ENCODE measurements at places on chromosomes 6 and 20. TPM values are rescaled to one million over a fixed set of nuclear protein-coding genes. Genes with fewer than 3 reads are reported as not detected.

DNA sequence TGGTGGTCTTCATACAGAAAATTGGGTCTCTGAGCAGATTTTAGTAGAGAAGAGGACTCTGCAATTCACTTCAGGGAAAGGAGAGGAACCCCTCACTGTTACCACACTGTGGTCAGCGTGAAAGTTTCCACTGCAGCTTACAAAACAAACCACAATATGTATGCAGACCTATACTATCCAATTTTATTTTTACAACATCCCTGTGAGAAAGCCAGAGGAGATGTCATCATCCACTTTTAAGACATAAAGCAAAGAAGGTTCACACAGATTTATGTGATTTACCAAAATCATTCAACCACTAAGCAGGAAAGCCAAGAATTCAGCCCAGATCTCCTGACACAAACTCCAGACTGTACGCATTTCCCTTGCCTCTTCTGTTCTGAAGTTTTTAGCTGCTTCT, 442.4 kb downstream of the FRK start:
- H3K27ac ChIP-seq: no peak overlapping the region
- H3K4me1 ChIP-seq: no peaks in the 10 kb centered on the region
- H3K27me3 ChIP-seq: no peaks in the 10 kb centered on the region
- DNase-seq: no peak
- H3K4me3 ChIP-seq: no peak overlapping the region

- H3K27me3 ChIP-seq: peaks cover 4% of the 10 kb centered on the region
- H3K4me1 ChIP-seq: peaks cover 11% of the 10 kb centered on the region
- no peak overlapping the region for H3K27ac ChIP-seq
- no peak overlapping the region for H3K4me3 ChIP-seq
Measured at GRCh38 chr6:37243816-37244370, 13.7 kb upstream of the TBC1D22B start.

- H3K36me3 ChIP-seq: peaks cover 17% of the 10 kb centered on the region
- H3K4me1 ChIP-seq: no peaks in the 10 kb centered on the region
- H3K4me3 ChIP-seq: no peak overlapping the region
- no peaks in the 10 kb centered on the region for H3K27me3 ChIP-seq
- no peak overlapping the region for H3K27ac ChIP-seq
Measured at GRCh38 chr6:169778646-169779045, 27.2 kb downstream of the ERMARD start.

DNA sequence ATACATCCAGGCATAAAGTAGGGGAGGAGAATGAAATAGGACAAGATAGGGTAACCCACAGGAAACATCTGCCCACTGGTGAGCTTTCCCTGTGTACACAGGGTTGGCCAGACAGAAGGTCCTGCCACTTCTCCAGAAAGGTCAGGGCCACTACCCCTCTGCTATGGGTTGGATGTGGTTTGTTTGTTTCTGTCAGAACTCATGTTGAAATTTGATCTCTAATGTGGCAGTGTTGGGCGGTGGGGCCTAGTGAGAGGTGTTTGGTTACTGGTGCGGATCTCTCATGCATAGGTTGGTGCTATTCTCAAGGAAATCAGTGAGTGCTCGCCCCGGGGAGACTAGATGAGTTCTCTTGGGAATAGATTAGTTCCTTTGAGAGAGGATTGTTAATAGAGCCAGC, 15.6 kb upstream of the MAS1 start:
- H3K4me1 ChIP-seq: peaks cover 6% of the 10 kb centered on the region
- no peak overlapping the region for H3K27ac ChIP-seq
- no peaks in the 10 kb centered on the region for H3K36me3 ChIP-seq
- DNase-seq: no peak
- no peaks in the 10 kb centered on the region for H3K27me3 ChIP-seq
- no peak overlapping the region for H3K4me3 ChIP-seq

DNA sequence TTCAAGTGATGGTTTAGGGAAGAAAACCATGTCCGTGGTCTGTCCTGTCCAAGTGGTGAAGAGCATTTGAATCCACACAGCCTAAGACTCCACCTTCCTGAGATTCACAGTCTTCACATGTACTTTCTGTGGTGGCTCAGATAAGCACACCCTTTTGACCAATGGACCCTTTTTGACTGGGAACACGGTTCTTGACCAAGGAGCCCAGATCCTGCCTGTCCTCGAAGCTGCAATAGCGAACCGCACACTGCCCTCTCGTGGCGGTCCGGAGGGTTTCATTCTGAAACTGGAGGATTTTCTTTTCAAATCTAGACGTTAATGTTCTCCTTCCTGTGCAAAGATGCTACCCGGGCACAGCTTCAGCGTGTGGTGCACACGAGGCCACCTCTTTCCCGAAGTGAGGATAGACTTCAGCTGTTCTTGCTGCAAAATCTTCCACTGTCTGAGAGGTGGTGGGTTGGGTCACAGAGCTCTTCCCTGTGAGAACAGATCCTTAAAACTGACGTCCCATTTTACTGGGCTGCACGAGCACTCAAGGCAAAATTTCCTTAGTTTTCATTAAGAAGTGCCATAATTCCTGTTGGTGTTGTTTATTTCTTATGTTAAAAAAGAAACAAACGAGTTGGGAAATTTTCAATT, 90.5 kb downstream of the SYNJ2 start:
- no peaks in the 10 kb centered on the region for H3K36me3 ChIP-seq
- no peaks in the 10 kb centered on the region for H3K27me3 ChIP-seq
- H3K4me3 ChIP-seq: no peak overlapping the region
- H3K27ac ChIP-seq: peak overlapping the region; percentile 82
- peaks cover 11% of the 10 kb centered on the region for H3K4me1 ChIP-seq

DNA sequence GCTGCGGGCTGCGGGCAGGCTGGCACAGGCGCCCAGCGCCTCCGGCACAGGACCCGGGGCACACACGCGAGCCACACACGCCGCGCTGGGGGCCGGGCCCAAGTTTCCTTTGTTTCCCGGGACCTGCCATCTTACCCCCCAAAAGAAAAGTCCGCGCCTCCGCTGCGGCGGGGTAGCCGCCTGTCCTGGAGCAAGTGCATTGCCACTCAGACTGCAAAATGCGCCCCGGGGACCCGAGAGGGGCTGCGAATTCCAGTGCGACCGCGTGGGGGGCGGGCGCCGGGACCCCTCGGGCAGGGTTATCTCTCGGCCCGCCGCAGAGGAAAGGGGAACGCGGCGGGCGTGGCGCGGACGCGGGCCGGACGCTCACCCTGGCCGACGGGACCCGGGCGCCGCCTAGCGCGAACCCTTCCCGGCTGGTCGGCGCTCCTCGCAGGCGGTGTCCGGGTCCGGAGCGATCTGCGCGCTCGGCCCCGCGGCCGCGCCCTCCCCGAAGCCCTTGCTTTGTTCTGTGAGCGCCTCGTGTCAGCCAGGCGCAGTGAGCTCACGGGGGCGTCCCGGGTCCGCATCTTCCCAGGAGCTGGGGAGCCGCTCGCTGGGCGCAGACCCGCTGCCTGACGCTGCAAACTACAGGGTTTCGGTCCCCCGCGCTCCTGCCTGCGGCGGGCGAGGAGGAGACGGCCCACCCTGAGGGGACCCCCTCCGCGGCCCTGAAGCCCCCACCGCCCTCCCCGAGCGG, 639 bp upstream of the CD24 start:
- no peaks in the 10 kb centered on the region for H3K36me3 ChIP-seq
- no peak for DNase-seq
- H3K4me1 ChIP-seq: peaks cover 13% of the 10 kb centered on the region
- peaks cover 37% of the 10 kb centered on the region for H3K27me3 ChIP-seq
- H3K4me3 ChIP-seq: peak overlapping the region; percentile 73

DNA sequence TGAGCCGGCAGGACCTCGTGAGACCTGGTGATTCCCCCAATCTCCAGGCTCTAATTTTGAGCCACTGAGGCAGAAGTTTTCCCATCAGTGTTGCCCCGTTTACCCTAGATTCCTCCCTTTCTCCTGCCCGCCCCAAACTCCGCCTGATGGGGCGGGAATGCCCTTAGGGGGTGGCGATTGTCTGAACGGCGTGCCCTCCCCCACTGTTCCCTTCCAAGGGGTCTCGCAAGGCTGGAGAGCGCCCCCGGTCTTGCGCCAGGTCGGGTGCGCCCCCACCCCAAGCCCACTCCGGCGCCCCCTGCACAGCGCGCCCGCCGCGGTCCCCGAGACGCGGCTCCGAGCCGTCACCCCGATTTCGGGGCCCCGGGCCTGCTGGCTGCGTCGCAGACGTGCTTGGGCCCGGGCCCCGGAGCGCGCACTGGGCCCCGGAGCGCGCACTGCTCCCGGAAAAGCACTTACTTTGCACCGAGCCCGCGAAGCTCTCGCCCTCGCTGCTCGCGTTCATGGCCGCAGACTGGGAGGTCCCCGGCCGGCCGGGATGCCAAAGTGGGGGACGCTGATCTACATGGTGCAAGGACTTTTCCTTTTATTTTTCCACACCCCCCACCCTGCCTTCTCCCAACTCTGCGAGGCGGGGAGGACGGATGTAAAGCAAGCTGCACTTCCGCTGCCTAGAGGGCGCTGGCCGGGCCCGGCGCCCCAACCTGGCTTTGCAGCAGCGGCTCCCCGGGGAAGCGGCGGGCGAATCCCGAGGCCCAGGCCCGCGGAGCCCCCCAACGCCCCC, at the start of gene ZFP64:
TSS of gene ZFP64 (minus strand) at position 648 of the 784 bp plus-strand sequence. CDS start at position 505, 143 bp downstream.
- H3K4me1 ChIP-seq: peaks cover 24% of the 10 kb centered on the region
- H3K27me3 ChIP-seq: no peaks in the 10 kb centered on the region
- DNase-seq: peak; percentile 72
- H3K27ac ChIP-seq: peak within 1 kb of the TSS; percentile 97
- H3K36me3 ChIP-seq: peaks cover 6% of the 10 kb centered on the region

- H3K27me3 ChIP-seq: no peaks in the 10 kb centered on the region
- no peak for DNase-seq
- H3K27ac ChIP-seq: no peak overlapping the region
- no peaks in the 10 kb centered on the region for H3K4me1 ChIP-seq
- no peak overlapping the region for H3K4me3 ChIP-seq
- H3K36me3 ChIP-seq: no peaks in the 10 kb centered on the region
Measured at GRCh38 chr6:164042212-164042611, 627.7 kb downstream of the QKI start.

- H3K4me3 ChIP-seq: no peak overlapping the region
- no peak for DNase-seq
- H3K27ac ChIP-seq: peak overlapping the region; percentile 77
- peaks cover 6% of the 10 kb centered on the region for H3K36me3 ChIP-seq
- H3K27me3 ChIP-seq: no peaks in the 10 kb centered on the region
- H3K4me1 ChIP-seq: peaks cover 2% of the 10 kb centered on the region
Measured at GRCh38 chr6:31690231-31691077, 9.6 kb upstream of the LY6G5C start.

DNA sequence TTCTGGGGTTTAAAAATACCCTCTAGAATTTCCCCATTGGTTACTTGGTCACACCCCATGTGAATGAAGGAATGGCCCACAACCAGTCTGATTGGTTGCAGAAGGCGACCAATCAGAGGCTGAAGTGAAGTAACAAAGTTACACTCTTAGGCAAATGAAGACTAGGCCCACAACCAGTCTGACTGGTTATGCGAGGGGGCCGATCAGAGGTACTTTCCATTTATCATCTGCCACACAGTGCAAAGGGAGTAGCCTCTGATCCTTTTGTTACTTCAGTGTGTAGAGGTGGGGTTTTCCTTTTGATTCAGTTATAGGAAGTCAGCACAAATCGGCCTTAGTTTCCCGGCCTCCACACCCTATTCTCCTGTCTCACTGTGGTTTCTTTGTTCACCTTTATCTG, 61.2 kb upstream of the SGK1 start:
- H3K36me3 ChIP-seq: no peaks in the 10 kb centered on the region
- H3K27me3 ChIP-seq: no peaks in the 10 kb centered on the region
- peaks cover 25% of the 10 kb centered on the region for H3K4me1 ChIP-seq

GRCh38 chr20:33711446-33711738, 8.7 kb downstream of the PXMP4 start:
- no peak overlapping the region for H3K4me3 ChIP-seq
- H3K27ac ChIP-seq: no peak overlapping the region
- H3K4me1 ChIP-seq: peaks cover 18% of the 10 kb centered on the region
- H3K27me3 ChIP-seq: no peaks in the 10 kb centered on the region
- DNase-seq: no peak
- H3K36me3 ChIP-seq: peaks cover 13% of the 10 kb centered on the region

- H3K36me3 ChIP-seq: no peaks in the 10 kb centered on the region
- no peak for DNase-seq
- no peaks in the 10 kb centered on the region for H3K4me1 ChIP-seq
- no peak overlapping the region for H3K4me3 ChIP-seq
- H3K27me3 ChIP-seq: no peaks in the 10 kb centered on the region
Measured at GRCh38 chr6:9205645-9206044, 770.3 kb upstream of the SLC35B3 start.

GRCh38 chr20:59743308-59743707, 139.0 kb downstream of the PHACTR3 start:
- peaks cover 22% of the 10 kb centered on the region for H3K27me3 ChIP-seq
- peaks cover 3% of the 10 kb centered on the region for H3K4me1 ChIP-seq
- H3K4me3 ChIP-seq: no peak overlapping the region
- no peaks in the 10 kb centered on the region for H3K36me3 ChIP-seq
- H3K27ac ChIP-seq: no peak overlapping the region
- no peak for DNase-seq

DNA sequence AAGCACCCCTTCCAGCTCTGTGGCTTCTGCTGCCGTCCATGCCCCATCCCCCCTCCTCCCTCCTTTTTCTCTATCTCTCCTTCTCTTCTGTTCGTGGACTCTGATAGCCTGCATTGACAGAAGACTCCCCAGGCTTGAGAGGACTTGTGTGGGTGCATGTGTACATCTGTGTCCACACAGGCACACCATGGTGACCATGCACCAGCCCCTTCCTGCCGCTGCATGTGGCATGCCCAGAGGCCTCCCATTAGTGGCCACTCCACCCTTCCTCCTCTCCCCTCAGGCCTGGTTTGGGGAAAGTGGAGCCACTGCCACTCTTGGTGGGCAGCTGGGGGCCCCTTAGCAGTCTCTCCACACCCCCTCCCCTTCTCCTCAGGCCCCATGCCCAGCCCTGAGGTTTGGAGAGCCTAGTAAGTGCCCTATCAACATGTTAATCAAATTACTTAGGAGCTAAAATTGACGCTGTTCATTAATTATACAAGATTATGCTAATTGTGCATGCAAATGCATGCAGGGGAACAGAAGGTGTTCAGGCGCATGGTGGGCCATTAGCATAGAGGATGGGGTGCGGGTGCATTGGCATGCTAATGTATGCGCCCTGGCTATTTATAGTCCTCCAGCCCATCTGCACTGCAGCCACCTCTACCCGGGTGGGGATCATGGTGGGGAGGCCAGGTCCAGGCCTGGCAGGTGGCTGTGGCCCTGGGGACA, 45.9 kb downstream of the EBF4 start:
- H3K36me3 ChIP-seq: peaks cover 2% of the 10 kb centered on the region
- H3K27me3 ChIP-seq: no peaks in the 10 kb centered on the region
- H3K4me3 ChIP-seq: no peak overlapping the region
- H3K27ac ChIP-seq: peak overlapping the region; percentile 93

- H3K27me3 ChIP-seq: peaks cover 9% of the 10 kb centered on the region
- no peak for DNase-seq
- no peaks in the 10 kb centered on the region for H3K4me1 ChIP-seq
- no peak overlapping the region for H3K27ac ChIP-seq
Measured at GRCh38 chr6:91018586-91018985, 431.7 kb upstream of the MAP3K7 start.

GRCh38 chr6:156449128-156449527, 328.1 kb upstream of the ARID1B start:
- H3K27me3 ChIP-seq: peaks cover 3% of the 10 kb centered on the region
- no peak overlapping the region for H3K27ac ChIP-seq
- no peak overlapping the region for H3K4me3 ChIP-seq
- H3K4me1 ChIP-seq: peaks cover 6% of the 10 kb centered on the region
- DNase-seq: no peak

GRCh38 chr6:108118810-108119768, 44.5 kb upstream of the OSTM1 start:
- H3K36me3 ChIP-seq: peaks cover 5% of the 10 kb centered on the region
- H3K27me3 ChIP-seq: peaks cover 65% of the 10 kb centered on the region
- no peak overlapping the region for H3K27ac ChIP-seq
- H3K4me3 ChIP-seq: peak overlapping the region; percentile 98

GRCh38 chr6:131017962-131018361, 45.1 kb downstream of the EPB41L2 start:
- no peaks in the 10 kb centered on the region for H3K27me3 ChIP-seq
- H3K27ac ChIP-seq: no peak overlapping the region
- no peaks in the 10 kb centered on the region for H3K4me1 ChIP-seq
- no peak overlapping the region for H3K4me3 ChIP-seq

The TFAP2D gene
- total RNA-seq: not detected

The MAFB gene
- total RNA-seq: 1.1 TPM

The NAA20 gene
- 41.5 TPM for total RNA-seq

The BTBD9 gene
- 32.2 TPM for total RNA-seq

The BPIFB1 gene
- total RNA-seq: not detected

Data from naive thymus-derived CD8-positive, alpha-beta T cell (primary cell).